ENCODE measurements at places on chromosomes 5 and 9.
A peak's percentile ranks its signal among the peaks of the same experiment; 100 is the strongest.

DNA sequence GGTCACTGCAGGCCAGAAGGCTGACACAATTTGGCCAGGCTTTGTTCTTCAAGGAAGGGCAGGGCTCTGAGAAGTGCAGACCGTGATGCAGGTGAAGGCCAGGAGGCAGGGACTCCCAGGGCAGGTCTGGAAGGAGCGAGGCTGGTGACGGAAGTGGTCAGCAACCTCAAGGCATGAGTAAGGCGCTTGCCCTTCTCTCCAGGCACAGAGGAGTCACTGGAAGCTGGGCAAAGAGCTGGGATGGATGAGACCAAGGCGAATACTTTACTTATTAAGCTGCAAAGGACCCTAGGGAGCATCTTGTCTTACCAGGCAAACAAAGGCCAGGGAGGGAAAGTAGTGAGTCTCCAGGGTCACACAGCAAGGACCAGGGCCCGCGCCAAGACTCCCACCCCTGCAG is 18.6 kb downstream of the IRF1 start:
- DNase-seq: no peak

DNA sequence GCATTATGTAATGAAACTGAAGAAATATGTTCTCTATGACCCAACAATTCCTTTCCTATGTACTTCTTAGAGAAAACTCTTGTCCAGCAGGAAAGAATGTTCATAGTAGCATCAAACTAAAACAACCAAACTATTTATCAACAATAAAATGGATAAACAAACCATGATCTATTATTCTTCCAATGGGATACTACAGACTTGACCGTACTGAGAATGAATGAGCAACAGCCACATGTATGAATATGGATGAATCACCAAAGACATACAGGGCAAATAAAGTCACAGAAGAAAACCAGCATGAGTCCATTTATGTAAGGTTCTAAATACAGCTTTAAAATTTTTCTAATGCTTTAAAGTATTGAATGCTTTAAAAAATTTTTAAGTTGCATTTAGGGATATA is 73.6 kb upstream of the SUSD1 start:
- DNase-seq: no peak

- no peak for DNase-seq
Measured at GRCh38 chr5:107572715-107573368, 97.9 kb downstream of the EFNA5 start.

- DNase-seq: no peak
Measured at GRCh38 chr5:67678594-67678993, 482.0 kb upstream of the CD180 start.

- no peak for DNase-seq
Measured at GRCh38 chr9:128159522-128159783, 612 bp upstream of the BBLN start.

DNA sequence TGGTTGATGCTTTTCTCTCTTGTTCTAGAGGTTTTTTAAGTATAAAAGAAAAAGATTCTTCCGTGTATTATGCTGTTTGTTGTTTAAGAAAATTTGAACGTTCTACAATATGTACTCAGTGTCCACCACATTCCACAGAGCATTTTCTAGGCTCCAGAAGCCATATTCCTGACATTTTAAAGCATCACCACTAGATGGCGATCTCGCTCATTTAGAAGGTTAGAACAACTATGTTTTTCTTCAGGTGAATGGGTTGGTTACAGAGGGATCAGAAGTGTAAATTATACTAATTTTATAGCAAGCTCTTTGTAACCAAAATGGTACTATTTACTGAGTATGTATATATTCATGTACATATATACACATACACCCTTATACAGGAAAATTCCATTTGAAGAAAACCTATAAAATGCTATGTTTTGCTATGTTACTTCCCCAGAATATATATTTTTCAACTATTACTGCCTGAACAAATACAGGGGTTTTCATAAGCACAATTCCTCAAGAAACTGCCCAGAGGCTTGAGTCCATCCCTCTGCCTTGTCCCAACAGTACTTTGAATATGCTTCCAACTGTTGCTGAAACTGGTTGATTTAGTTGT is 284.3 kb downstream of the CCDC171 start:
- peak; percentile 49 for DNase-seq

- DNase-seq: no peak
Measured at GRCh38 chr9:14678776-14679175, 14.5 kb downstream of the ZDHHC21 start.

DNA sequence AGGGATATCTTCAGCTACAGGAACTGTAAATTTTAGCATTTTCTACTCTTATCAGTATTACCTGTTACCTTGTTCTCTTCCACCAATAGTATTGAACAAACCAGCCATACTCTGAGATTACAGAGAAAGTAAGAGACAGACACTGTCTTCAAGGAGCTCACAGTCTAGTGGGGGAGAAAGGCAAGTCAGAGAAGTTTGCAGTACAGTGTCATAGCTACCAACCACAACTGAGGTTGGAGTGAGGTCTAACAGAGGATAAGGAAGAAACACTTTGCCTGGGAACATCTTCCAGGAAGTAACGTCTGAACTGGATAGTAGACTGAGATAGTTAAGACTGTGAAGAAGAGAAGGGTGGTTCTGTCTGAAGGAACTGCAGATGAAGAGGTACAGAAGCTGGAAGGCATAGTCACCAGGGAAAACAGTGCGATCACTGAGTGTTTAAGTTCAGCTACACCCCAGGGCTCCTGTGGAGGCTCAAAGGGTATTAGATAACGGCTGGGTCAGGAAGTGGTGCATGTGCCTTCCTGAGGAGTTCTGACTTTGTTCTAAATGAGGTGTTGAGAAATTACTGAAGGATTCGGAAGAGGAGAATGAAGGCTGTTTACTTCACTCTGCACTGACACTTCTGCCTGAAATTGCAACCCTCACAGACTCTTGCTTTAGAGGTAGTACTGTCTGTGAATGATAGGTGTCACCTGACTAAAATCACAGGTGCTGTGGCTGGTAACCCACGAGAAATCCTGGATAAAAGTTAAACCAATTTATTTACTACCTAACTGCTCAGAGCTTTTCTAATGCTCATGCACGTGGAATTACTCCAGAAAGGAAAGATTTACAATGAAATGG is 841.6 kb downstream of the MAT2B start:
- DNase-seq: no peak

- no peak for DNase-seq
Measured at GRCh38 chr5:134120386-134121138, 6.1 kb downstream of the TCF7 start.

DNA sequence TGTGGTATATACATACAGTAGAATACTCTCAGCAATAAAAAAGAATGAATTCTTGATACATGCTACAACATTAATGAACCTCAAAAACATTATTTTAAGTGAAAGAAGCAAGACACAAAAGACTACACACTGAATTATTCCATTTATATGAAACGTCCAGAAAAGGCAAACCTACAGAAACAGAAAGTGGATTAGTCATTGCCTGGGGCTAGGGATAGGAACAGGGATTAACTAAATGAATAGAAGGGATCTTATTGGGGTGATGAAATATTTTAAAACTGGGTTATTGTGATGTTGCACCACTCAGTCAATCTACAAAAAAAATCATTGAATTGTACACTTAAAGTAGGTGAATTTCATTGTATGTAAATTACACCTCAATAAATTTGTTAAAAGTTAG is 326.7 kb downstream of the PIK3R1 start:
- no peak for DNase-seq

- DNase-seq: no peak
Measured at GRCh38 chr5:91318724-91319123, 64.4 kb downstream of the ARRDC3 start.

GRCh38 chr5:141694479-141694878 is 12.4 kb upstream of the ARAP3 start:
- no peak for DNase-seq

DNA sequence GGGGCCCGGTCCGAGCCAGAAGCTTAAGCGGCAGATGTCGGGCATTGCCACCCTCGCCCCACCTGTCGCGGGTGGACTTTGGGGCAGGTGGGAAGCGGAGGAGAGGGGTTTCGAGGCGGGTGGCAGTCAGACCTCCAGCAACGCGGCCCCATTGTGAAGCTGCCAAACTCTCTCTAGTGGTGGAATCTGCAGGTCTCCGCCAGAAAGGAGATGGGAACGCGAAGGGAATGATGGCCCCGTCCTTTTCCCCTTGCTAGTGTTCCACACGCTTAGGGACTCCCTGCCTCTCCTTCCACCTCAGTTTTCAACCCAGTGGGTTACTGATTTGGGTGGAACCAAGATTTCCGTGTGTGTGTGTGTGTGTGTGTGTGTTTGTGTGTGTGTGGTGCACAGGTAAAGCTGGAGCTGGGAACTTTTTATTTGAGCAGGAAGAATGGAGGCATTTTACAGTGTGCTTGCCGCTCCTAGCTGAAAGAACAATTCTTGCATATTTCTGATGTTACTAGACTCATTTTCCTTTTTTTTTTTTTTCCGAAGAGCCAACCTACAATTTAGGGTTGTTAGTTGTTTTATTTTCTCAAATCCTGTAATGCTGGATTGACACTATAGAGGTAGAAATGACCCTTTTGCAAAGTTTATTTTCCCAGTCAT is 1.3 kb downstream of the MACIR start:
- DNase-seq: peak; percentile 21

Measured in endothelial cell (in vitro differentiated cells).